ENCODE measurements at places on chromosomes 5 and 9.

DNA sequence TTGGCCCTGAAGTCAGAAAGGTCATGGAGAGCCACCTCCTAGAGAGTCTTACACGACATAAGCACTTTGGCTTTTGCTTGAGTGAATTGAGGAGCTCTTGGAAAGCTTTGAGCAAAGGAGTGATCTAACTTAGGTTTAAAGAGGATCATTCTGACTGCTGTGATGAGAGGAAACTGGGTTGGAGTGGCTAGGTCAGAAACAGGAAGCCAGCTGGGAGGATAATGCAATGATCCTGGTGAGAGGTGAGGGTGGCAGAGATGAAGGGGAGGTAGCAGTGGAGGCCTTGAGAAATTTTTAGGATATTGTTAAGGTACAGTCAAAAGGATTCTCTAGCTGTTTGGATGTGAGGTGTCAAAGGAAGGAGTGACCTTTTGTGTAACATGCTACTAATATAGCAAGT is 32.2 kb upstream of the ROPN1L start:
- DNase-seq: no peak

- no peak for DNase-seq
Observed at GRCh38 chr5:42915306-42915866, 103.7 kb upstream of the SELENOP start.

DNA sequence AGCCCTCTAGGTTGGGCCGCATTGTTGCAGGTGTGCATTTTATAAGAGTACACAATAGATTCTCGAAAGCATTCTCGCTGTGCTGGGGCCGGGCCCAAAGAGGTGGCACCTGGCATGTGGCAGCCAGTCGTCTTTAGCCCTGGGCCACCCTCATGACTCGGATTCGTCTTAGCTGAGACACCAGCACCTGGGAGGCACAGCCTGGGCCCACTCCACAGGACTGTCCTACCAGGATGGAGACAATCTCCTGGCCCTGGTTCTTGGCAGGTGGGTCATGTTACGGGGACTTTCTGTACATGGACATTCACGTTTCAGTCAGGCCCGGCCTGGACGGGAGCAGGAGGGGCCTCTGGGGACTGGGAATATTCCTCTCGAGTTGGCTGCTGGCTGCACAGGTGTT is 212.5 kb downstream of the FANCC start:
- DNase-seq: no peak

DNA sequence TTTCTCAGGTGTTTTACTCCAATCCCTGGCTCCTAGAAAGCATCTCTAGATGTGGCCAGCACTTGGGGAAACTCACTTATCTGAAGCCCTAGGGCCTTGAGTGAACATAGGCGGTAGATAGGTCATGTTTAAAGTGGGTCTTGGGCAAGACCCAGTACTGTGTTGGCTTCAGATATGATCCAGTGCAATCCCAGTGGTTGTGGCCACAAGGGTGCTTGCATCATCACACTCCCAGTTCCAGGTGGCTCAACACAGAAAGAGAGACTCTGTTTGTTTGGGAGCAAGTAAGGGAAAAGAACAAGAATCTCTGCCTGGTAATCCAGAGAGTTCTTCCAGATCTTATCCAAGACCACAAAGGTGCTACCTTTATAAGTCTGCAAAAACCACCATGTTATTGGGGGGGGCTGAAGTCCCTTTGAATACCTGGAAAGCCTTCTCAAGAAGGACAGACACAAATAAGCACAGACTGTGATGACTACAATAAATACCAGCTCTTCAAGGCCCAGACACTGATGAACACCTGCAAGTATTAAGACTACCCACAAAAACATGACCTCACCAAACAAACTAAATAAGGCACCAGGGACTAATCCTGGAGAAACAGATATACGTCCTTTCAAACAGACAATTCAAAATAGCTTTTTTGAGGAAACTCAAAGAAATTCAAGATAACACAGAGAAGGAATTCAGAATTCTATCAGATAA is 114.7 kb downstream of the LURAP1L start:
- DNase-seq: no peak

- no peak for DNase-seq
Observed at GRCh38 chr5:133412661-133413060, 199.7 kb downstream of the FSTL4 start.

- no peak for DNase-seq
Observed at GRCh38 chr5:1654786-1655495, 131.2 kb upstream of the LPCAT1 start.

GRCh38 chr5:36705055-36705454 is 98.6 kb downstream of the SLC1A3 start:
- no peak for DNase-seq

DNA sequence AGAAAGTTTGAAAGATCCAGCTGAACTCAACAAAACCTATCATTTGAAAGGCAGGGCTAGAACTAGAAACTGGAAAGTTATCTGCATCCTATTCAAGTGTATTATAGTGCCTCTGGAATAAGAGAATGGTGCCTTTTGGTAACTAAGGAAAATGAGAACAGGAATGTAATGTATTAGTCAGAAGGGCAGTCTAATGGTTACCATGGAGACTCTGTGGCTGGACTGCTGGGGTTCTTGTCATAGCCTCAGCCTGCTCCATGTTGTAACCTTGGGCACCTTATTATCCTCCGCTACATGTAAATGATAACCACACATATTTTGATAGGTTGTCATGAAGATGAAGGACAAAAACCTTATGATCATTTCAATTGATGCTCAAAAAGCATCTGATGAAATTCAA is 24.6 kb upstream of the IFNB1 start:
- DNase-seq: no peak

GRCh38 chr9:130921989-130922892 is 16.8 kb downstream of the FIBCD1 start:
- no peak for DNase-seq

GRCh38 chr9:20152151-20152725 is 363.4 kb upstream of the SLC24A2 start:
- no peak for DNase-seq

GRCh38 chr9:116323571-116323970 is 170.0 kb downstream of the PAPPA start:
- no peak for DNase-seq

DNA sequence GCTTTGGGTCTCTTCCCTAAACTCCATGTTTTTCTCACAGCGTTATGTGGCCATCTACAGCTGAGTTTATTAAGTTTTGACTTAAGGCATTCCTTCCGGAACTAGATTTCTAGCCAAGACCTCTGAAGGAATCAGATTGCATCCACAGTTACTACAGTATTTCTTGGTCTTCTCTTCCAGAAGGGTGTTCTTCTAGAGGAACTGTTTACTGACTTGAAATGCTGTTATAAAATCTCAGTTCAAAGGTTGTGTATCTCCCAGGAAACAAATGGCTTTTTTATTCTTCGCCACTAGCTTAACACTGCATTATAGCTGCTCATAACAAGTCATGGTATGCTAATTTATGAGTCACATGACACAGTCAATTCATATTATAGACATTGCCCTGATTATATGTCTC is 55.3 kb upstream of the RAD23B start:
- no peak for DNase-seq

DNA sequence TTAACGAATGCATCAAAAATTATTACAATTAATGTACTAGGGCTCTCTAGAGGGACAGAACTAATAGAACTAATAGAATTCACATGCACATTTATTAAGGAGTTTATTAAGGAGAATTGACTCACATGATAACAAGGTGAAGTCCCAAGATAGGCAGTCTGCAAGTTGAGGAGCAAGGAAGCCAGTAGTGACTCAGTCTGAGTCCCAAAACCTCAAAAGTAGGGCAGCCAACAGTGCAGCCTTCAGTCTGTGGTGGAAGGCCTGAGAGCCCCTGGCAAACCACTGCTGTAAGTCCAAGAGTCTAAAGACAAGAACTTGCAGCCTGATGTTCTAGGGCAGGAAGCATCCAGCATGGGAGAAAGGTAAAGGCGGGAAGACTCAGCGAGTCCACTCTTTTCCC is 633.8 kb downstream of the SEMA5A start:
- no peak for DNase-seq

DNA sequence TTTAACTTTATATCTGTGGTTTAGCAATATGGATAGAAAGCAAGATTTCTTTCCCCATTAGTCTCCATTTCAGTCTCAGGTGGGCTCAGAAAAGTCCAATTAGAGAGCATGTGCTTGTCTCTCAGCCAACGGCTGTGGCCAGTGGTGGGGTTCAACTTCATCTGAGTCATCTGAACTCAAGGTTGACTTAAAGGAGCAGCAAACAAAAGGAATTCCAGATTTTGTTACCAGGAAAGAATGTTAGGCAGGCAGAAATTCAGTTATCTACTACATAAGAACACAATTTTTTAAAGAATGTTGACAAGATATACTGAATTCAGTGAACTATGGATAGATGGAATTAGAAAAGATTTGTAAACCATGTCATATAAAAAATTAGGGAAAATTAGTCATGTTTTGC is 784.1 kb downstream of the MAT2B start:
- no peak for DNase-seq

- DNase-seq: no peak
Observed at GRCh38 chr5:34656001-34656699, at the start of gene RAI14. Gene RAI14, plus strand, starts transcription at chr5:34656328. Its CDS starts 30,592 bp downstream, at chr5:34686920.

- no peak for DNase-seq
Observed at GRCh38 chr9:89277454-89277853, 33.5 kb upstream of the CKS2 start.

- DNase-seq: no peak
Observed at GRCh38 chr9:35944173-35944572, 13.8 kb downstream of the OR2S2 start.

GRCh38 chr9:108463932-108464606 is 391.7 kb downstream of the ACTL7B start:
- DNase-seq: no peak

DNA sequence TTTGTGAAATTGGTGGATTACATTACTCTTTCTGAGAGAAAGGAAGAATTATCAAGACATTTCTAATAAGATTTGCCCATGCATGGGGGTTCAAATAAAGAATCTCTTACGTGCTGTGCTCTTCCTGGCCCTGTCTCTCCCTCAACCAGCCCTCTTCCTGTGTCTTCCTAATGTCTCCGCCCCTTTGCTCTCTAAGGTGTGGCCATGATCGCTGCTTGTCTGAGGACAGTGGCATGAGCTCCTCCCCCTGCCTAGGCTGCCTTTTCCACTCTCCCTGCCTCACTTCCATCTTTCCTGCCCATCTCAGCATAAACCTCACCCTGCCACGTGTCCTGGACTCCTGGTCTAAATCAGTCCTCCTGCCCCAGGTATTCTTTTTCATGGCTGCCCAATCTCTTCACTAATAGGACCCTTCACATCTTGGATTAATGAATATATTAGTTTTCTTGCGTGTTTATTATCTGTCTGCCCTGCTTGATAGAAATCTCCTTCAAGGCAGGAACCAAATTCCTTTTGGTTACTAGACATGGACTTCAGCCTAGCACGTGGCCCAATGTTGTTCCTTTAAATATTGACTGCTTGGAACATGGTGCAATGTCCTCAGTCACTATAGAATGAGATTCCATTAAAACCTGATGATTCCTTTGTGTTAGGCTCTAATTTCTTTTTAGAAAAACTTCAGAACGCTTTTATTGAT is 122.3 kb downstream of the MTRR start:
- no peak for DNase-seq

- DNase-seq: no peak
Observed at GRCh38 chr5:162529886-162530285, 462.3 kb downstream of the GABRG2 start.

- no peak for DNase-seq
Observed at GRCh38 chr5:4418084-4418483, 722.0 kb upstream of the ADAMTS16 start.

GRCh38 chr9:134944916-134945315 is 27.2 kb upstream of the FCN1 start:
- no peak for DNase-seq

- no peak for DNase-seq
Observed at GRCh38 chr5:41532485-41532884, 22.1 kb upstream of the PLCXD3 start.

GRCh38 chr5:170570476-170570875 is 66.7 kb downstream of the KCNIP1 start:
- DNase-seq: no peak

GRCh38 chr5:127943061-127943371 is 140.6 kb upstream of the SLC12A2 start:
- no peak for DNase-seq

- no peak for DNase-seq
Observed at GRCh38 chr9:91654527-91654926, 230.9 kb upstream of the NFIL3 start.
